ENCODE measurements at places on chromosomes 5 and 9. TPM values are rescaled to one million over a fixed set of nuclear protein-coding genes. Genes with fewer than 3 reads are reported as not detected.

DNA sequence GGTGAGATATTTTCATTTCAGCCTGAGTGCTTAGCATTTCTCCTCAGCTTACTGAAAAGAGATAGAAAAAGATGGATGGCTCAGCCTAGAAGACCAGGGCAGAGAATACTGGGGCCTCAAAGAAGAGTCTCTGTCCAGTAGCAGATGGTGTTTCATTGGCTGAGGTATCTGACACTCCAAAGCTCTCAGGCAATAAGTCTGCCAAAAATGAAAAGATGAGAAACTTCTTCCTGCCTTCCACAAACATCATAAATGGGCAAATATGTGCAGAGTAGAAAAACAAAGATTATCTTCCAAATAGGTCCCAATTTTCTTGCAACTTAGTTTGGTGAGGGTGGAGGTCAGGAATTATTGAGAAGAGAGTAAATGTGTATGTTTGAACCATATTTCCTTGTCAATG lies 87.4 kb upstream of the ICE1 start:
- DNase-seq, result no peak

DNA sequence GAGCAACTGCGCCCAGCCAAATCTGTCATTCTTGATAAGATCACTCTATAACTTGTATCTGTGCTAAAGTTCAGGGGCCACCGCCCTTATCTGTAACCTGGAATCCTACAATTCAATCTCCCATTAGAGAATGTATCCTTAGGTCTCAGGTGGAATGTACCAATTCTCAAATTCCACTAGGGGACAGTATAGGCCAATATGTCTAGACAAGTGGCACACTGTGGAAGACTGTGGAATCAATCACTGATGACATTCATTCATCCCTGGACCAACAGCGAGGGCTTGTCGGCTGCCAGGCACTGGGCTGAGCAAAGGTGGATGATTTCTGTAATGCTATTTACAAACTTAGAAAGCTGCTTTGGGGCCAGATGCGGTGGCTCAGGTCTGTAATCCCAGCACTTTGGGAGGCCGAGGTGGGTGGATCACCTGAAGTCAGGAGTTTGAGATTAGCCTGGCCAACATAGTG lies 28.7 kb upstream of the MEGF9 start:
- peak; percentile 16 for DNase-seq

DNA sequence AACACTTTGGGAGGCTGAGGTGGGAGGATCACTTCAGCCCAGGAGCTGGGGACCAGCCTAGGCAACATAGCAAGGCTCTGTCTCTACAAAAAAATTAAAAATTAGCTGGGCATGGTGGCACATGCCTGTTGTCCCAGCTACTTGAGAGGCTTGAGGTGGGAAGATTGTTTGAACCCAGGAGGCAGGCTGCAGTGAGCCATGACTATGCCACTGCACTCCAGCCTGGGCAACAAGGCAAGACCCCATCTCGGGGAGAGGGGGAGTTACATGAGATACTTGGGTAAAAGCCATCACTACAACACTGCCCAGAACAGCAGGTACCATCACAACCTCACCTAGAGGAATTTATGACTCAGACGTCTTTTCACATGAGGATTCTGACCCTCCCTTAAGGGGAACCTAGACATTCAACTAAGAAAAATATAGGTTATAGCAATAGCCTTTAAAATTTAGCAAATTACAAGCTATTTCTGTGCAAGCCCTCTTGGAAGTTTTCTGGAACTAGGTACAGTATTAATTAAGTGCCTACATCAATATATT lies 143.5 kb downstream of the NFIB start:
- no peak for DNase-seq

DNA sequence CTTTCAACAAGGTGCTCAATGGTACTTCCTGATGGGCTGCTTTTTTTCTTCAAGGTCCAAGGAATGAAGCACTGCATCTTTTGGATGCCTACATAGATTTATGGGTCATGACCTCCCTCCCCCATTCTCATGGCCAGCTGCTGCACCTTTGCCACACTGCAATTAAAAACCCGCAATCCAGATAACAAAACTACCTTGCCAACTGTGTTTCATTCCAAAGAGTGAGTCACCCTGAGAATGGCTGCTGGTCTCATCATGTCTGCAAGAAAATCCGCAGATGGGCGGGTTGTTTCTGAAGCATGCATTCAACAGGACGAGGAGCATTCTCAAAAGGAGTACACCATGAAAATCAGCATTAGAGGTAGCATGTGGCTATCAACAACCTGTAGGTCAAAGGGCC lies 139.8 kb downstream of the ELAVL2 start:
- peak; percentile 90 for DNase-seq

- DNase-seq, result peak; percentile 34
Measured at GRCh38 chr5:40605295-40605958, 74.3 kb upstream of the PTGER4 start.

GRCh38 chr5:124059200-124059599 lies 547.2 kb downstream of the CSNK1G3 start:
- DNase-seq, result peak; percentile 48

DNA sequence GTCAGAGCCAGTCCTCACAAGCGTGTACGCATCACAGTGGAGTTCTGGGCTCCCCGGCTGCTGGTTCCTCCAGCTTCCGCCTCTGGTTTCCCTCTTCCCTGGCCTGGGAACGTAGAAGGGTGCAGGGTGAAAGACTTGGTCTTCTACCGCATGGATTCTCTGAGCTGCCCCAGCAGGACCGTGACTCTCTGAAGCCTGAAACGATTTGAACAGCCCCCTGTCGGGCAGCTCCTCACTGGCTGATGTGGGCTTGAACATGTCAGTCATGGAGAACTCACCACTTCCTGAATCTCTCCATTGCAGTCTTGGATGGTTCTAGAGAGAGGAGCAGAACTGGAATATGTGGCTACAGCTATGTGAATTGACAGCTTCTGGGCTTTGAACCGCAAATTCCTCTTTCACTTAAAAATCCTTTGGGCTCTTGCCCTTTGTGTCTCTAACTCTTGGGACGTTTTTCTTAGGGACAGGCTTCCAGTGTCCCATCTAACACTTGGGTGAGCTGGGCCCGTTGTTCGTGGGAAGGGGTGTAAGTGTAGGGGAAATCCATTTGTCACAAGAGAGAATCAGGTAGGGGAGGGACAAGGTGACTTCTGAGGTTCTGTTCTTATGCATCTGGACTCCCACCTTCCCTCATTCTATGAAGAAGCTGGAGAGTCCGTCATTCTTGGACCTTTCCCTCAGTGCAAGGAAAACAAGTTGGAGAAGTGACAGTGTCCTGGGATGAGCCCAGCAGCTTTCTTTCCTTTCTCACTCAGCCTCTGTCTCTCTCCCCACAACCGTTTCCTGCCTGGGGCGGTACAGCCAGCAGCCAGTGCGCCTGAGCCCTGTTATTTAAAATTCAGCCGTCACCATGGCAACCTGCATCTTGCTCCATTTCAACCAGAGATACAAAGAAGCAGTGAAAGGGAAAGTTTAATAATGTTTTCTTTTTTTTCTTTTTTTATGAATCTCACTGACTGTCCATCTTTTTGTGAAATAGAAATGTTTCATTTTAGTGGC lies 84.7 kb downstream of the PTTG1 start:
- no peak for DNase-seq

- peak; percentile 5 for DNase-seq
Measured at GRCh38 chr9:90900130-90900529, 98.5 kb downstream of the SYK start.

DNA sequence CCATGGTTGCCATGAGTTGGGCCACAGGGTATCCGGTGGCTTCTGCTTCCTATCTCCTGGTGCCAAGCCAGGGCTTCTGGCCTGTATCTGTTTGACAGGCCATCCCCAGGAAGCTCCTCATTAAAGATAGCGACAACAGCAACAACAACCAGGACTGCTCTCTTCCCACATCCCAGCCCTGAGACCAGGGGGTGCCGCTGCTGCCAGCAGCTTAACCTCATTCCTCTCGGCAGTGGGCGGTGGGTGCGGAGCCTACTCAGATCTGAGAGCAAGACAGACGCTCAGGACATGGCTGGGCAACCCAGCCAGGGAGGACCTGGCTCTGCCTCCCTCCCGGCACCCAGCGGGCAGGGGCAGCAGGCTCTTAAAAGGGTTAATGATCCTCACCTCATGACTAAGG lies 98.3 kb downstream of the PSD2 start:
- no peak for DNase-seq

- DNase-seq, result no peak
Measured at GRCh38 chr5:174340226-174340625, 294.7 kb downstream of the NSG2 start.

DNA sequence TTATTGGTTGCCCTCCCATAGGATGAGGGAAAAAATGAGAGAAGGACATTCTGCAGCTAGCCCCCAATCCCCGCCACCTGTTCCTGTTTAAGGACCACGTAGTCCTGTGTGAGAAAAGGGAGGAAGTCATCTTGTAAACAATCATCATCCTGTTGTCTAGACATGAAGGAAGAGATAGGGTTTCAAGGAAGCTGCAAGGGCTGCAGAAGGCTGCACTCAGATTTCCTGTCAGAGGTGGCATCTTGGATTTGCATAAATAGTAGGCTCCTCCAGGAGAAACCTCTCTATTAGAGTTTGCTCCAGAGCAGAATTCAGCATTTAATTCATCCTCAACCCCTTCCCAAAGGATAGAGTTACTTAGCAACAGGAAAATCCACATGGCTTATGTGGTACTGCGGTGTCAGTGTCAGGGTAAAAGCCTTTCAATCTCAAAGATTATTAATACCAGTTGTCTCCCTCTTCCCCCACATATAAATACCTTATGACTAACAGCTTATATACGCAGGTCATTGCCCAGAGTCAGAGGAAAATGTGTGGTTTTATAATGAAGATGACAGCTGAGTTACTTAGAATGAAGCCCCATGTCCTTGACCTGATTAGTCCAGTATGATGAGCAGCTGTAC lies 4.6 kb upstream of the DNAJC18 start:
- DNase-seq, result peak; percentile 88

GRCh38 chr5:76166886-76167576 lies 83.8 kb downstream of the SV2C start:
- no peak for DNase-seq

DNA sequence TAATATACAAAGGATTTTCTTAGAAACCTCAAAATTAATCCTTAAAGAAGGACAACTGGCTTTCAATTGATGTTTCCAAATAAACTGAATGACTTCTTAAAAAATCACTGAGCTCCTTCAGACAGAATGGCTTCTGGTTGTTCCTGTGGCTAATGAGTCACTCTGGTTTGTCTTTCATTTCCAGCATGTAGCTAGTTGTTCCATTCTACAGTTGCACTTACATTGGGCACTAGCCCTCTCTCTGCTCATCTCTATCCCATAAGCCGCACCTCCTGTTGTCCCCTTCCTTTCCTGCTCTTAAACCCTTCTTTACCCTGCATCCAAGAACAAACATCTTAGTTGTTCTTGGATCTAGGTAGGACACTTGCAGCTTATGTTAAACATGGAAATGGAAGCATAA lies 235.3 kb upstream of the HAPLN1 start:
- DNase-seq, result peak; percentile 68

- DNase-seq, result peak; percentile 2
Measured at GRCh38 chr5:166338801-166339200, 1952.6 kb upstream of the WWC1 start.

DNA sequence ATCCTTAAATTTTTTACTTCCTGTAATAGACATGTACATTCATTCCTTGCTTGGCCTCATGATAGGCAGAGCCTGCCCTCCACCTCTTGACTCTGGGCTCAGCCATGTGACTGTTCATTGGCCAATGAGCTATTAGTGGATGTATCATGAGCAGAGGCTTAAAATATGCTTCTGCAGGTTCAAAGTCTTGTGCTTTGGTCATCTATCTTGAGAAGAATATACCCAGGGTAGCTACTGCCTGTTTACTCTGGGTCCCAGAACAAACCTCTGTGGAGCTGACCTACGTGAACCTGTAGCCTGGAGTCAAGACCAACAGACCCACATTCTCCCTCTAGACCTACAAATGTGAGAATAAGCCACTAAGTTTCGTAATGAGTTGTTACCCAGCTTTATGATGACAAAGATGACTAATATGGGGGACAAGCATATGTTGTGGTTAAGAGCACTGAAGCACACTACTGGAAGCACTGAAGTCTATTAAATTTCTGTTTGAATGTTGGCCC lies 244.4 kb downstream of the MAST4 start:
- DNase-seq, result peak; percentile 39

GRCh38 chr5:129399069-129399468 lies 61.0 kb upstream of the ADAMTS19 start:
- DNase-seq, result no peak

DNA sequence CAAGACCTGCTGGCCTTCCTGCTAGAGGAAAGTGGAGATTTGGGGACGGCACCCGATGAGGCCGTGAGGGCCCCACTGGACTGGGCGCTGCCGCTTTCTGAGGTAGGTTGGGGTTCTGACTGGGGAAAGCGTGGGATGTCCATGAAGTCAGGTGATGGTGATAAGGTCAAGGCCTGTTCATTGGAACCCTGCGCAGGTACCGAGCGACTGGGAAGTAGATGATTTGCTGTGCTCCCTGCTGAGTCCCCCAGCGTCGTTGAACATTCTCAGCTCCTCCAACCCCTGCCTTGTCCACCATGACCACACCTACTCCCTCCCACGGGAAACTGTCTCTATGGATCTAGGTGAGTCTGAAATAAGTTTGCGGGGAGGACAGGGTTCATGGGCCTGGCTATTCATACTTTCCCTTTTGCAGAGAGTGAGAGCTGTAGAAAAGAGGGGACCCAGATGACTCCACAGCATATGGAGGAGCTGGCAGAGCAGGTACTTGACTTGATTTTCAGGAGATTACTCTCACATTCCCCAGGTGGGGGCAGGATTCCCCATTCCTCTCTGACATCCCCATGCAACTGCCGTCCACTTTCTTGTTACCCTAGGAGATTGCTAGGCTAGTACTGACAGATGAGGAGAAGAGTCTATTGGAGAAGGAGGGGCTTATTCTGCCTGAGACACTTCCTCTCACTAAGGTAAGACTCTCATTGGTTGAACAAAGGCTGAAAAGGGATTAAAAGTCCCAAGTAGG lies 505 bp downstream of the CREB3 start:
- DNase-seq, result peak; percentile 79

- DNase-seq, result no peak
Measured at GRCh38 chr5:133865113-133865512, 103.3 kb downstream of the C5orf15 start.

GRCh38 chr9:100549048-100549447 lies 28.8 kb upstream of the CAVIN4 start:
- DNase-seq, result no peak

GRCh38 chr9:105708405-105708804 lies 14.1 kb downstream of the TMEM38B start:
- DNase-seq, result no peak

The ARL14EPL gene
- total RNA-seq, result 0.17 TPM

The FCHO2 gene
- 8.1 TPM for total RNA-seq

The ISL1 gene
- 1.9 TPM for total RNA-seq

The MEIKIN gene
- total RNA-seq, result not detected

The CLTA gene
- total RNA-seq, result 448 TPM

The CER1 gene
- not detected for total RNA-seq

The BAAT gene
- 0.03 TPM for total RNA-seq

The PCDHA13 gene
- total RNA-seq, result not detected

The MEGF10 gene
- total RNA-seq, result 1.1 TPM

The PCDHGA8 gene
- total RNA-seq, result 0.61 TPM

The CDH9 gene
- total RNA-seq, result not detected

Data from HT1080 (cell line).